ENCODE measurements at places on chromosomes 16 and 17.

- no peak for DNase-seq
Observed at GRCh38 chr16:9610727-9611126, 519.3 kb downstream of the HAPSTR1 start.

DNA sequence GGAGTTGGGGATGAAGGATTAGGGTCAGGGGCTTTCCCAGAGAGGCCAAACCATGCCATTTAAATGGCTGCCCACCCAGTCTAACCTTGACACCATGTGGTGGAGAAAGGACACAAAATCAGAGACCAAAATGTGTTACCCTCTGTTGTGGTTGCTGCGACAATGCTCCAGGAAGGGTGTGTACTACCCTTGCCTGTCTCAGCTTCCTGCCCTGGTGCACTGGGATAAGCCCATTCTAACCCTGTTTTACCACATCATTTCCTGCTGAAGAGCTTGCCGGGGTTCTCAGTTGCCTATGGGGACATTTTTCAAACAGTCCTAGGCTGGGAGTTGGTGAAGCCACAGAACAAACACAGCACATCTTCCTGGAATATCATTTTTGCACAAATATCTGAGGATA is 4.9 kb downstream of the OR4D1 start:
- peak; percentile 96 for DNase-seq

- DNase-seq: no peak
Observed at GRCh38 chr16:8537691-8538342, 52.5 kb downstream of the TMEM114 start.

GRCh38 chr16:67151431-67152097 is 766 bp upstream of the B3GNT9 start:
- no peak for DNase-seq

GRCh38 chr16:48269011-48269410 is 21.7 kb upstream of the ABCC11 start:
- DNase-seq: no peak

DNA sequence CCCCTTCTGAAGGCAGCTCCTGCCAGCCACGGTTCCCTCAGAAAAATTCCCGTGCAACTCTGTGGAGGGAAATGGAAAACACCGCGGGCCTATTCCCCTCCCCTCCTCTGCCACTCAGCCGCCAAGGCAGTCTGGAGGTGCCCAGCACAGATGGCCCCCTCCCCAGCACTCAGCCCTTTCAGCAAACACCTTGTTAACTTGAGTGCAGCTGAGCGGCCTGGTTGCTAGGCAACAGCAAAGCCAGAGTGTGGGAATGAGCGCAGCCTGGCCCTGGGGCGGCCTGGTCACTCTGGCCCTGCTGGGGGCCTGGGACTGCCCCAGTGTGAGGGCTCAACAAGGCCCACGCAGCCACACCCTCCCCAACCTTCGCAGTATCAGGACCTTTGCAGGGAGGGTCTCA is 32.8 kb downstream of the CACNA1G start:
- no peak for DNase-seq

GRCh38 chr17:78281249-78281845 is 49.9 kb downstream of the TMEM235 start:
- DNase-seq: no peak

GRCh38 chr17:11991461-11991860 is 5.8 kb downstream of the ZNF18 start:
- DNase-seq: no peak

DNA sequence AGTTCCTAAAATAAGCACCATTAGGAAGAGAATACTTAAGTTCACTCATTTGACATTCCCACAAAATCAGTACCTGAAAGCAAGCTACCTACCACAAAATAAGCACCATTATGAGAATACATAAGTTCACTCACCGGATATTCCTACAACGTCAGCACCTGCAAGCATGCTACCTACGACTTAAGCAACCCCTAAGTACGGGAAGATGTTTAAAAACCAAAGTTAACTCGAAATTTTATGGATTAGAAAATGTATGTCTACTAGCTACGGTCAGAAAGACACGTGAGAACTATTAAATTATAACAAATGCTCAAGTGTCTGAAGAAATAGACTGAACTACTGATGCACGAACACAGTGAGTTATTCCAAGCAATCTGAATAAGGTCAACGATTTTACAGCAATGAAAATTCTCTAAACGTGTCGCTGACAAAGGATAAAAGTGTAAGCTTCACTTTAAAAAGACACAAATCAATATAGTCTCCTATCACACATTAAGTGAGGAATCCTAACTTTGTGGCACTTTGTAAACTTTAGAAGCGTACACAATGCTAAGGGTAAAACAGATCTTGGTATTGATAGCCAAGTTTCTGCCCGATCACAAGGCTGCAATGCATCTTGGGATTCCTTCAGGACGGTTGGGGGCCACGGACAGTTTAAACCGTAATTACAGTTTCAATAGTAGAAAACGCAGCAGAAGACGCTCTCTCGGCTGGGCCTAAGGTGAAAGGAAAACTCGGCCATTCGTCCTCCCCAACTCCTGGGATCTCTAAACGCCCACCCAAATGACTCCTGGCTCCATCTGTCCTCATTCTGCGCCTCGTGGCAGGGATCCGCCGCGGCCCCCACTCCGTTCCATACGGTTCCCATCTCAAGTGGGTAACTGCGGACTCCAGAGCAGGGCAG is 1.3 kb downstream of the GSPT1 start:
- DNase-seq: peak; percentile 40

DNA sequence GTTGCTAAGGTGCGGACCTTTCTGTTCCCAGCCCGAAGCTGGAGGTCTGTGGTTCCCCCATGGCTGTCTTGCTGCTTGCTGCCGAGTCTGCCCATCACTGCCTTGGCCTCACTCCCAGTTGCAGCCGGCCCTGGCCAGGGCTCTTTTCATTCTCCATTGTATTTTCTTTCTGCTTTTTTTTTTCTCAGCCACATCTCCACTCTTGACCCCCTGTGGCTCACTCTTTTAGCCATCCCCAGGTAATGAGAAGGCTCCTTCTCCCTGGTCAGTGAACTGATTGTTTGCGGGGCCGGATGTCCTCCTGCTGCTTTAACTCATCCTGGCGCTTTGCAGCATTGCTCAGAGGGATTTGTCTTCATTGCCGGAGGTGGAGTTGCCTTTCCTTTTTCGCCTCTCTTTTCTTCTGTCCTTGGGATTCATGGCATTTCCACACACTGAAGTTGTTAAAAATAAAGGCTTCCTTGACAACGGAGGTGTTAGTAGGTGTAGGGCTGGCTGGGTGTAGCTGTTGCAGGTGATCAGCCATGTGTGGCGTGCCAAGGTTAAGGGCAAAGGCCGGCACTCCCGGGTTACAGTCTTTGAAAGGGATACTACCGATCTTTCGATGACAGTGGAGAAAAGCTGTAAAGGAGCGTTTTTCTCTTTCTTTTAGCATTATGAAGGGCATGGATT is 34.1 kb downstream of the MAP2K6 start:
- DNase-seq: no peak

DNA sequence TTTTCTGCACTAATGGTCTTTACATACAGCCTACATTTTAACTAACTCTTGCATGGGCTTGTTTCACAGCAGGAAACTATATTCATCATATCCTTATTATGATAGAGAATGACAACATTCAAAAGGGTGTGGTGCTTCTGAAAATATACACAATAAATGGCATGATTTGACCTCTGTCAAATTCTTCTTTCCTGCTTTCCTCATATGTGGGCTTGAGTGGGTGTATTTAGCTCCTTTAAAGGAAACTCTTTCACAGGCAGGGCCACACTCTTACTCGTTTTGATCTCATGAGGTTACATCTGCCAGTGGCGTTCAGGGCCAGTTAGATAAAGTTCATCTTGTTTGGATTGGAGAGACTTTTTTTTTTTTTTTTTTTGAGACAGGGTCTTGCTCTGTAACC is 6.1 kb downstream of the SLC35G3 start:
- no peak for DNase-seq

DNA sequence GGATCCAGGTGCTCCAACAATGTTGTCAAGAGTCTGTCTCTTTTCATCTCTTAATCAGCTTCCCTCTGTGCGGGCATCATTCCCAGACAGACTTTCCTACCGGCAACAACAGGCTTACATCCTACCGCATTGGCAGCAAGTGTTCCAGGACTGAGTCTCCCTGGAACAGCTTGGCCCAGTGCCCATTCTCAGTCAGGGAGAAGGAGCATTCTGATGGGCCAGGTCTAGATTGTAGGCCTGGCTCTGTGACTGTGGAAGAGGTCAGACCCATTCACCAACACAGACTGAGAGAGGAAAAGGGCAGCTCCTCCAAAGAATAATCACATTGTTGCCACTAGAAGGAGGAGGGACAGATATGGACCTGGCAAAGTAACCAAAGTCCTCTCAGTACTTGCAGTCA is 68.1 kb upstream of the TMEM132E start:
- DNase-seq: no peak

GRCh38 chr17:42402117-42402516 is 13.9 kb upstream of the STAT3 start:
- DNase-seq: no peak

DNA sequence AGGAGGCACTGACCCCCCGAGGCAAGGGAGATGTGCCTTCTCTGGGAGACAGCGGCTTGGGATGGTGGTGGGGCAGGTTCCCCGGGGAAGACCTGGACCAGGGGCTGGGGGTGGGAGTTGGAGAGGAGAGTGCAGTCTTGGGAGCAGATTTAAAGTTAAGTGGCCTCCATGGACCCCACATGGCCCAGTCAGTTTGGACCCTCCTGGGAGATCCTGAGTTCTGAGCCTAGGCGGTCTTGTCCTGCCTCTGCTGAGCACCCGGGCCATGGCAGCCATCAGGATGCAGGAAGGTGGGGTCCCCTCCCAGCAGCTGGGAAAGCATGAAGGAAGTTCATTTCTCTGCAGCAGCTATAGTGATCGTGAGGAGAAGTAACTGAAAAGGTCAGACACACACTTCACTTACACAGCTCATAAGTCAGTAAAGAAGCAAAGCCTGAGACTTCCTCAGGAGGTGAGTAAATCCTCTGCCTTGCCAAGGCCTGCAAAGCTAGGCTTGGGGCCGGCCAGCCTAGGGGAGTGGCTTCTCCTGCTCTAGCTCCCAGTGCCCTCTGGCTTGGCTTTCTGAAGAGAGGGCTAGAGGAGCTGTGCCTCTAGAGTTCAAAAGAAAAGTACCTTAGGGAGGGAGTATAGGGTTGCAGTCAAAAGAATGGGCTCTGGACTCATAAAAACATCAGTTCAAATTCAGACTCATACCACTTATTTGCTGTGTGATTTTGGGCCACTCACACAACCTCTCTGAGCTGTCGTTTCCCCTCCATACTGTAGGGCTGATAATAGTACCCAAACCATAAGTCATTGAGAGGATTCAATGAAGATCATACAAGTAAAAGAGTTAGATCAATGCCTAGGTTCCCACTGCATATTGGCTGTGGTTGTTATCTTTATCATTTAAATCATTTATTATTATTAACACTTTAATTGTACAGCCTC is 31.0 kb upstream of the C16orf78 start:
- no peak for DNase-seq

- DNase-seq: no peak
Observed at GRCh38 chr17:12680407-12680897, 14.8 kb downstream of the MYOCD start.

DNA sequence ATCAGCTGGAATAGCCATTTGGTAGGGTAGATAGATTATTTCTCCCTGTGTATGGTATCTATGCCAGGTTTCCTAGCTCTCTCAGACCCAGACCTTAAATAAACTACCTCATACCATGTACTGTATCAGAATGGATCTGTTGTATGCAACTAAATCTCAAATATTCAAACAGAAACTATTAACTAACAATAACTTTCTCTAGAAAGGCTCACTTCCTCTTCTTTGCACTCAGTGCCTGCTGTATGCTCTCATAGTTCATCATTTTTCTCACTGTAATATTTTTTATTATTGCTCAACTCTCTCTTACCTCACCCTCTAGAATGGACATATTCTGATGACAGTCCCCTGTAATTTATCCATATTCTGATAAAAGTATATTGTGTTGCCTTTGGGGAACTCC is 182.4 kb downstream of the TOX3 start:
- no peak for DNase-seq

- DNase-seq: no peak
Observed at GRCh38 chr17:39026980-39027451, 59.8 kb upstream of the FBXO47 start.

- DNase-seq: no peak
Observed at GRCh38 chr17:48004983-48005382, 32.6 kb downstream of the COPZ2 start.

DNA sequence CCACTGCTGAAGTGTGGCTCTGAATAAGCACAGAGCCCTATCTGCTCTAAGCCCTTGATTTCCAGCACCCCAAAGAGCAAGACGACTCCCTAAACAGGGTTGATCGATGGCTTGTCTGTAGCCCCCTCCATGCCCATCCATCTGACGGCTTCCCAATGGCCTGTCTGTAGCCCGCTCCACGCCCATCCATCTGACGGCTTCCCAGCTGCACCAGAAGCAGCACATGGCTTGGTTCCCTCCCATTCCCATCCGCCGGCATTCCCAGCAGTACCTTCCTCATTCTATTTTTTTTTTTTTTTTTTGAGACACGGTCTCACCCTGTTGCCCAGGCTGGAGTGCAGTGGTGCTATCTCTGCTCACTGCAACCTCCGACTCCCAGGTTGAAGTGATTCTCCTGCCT is 64.5 kb downstream of the RBFOX3 start:
- no peak for DNase-seq

- peak; percentile 28 for DNase-seq
Observed at GRCh38 chr17:18039535-18040260, 490 bp downstream of the GID4 start.

DNA sequence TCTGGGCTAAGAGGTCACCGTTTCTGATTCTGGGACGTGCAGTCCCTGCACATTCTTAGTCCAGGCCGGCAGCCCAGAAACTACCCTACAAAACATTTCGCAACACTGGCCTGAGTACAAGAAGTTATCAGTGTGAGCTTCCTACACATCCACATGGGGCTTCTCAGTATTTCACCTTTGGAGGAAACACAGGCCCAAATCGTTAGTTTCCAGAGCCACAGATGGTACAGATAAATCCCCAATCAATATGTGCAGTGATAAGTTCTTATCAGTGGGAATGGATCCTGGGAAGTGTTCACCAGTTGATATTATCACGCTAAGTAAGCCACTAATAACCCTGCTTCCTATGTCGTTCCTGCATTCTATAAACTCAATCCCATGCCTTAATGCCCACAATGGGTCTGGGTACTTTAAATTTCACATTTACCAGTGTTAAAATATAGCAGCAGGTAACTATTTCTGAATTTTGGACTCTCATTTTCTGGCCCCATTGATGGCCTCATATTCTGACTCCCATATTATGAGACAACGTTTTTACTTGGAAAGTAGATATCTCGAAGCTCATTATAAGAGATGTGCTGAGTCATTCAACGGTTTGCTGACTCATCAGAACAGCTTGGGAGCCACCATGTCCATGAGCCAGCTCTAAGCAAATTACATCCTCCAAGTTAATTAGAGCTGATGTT is 370.2 kb upstream of the MAF start:
- peak; percentile 66 for DNase-seq

GRCh38 chr16:13645601-13646245 is 274.2 kb upstream of the ERCC4 start:
- DNase-seq: no peak

- no peak for DNase-seq
Observed at GRCh38 chr17:27222515-27222914, 71.4 kb upstream of the WSB1 start.

- DNase-seq: no peak
Observed at GRCh38 chr16:73113336-73113735, 65.4 kb upstream of the ZFHX3 start.

All from common myeloid progenitor, CD34-positive (primary cell).